ENCODE measurements at places on chromosomes 5 and 9.

DNA sequence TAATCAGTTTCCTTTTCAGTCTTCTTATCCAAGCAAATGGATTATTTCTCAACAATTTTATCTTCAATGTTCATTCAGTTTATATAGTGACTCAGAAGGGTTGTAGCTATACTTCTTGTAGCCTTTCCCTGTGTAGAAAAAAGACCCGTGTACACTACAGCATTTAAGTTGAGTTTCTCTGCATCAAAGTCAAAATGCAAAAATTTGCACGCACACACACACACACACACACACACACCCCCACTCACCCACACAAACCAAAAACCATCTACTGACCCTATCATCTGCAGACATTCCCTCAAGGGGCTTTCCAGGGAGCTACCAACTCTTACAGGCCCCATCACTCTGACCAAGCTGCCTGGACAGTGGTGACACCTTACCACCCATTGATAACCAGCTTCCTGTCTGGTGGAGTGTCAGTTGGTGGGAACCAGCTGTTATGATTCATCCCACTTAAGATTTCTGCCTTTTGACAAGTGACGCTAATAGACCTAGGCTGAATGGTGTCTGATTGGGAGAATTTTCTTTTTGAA lies 12.2 kb upstream of the ELL2 start:
- no peak for DNase-seq

DNA sequence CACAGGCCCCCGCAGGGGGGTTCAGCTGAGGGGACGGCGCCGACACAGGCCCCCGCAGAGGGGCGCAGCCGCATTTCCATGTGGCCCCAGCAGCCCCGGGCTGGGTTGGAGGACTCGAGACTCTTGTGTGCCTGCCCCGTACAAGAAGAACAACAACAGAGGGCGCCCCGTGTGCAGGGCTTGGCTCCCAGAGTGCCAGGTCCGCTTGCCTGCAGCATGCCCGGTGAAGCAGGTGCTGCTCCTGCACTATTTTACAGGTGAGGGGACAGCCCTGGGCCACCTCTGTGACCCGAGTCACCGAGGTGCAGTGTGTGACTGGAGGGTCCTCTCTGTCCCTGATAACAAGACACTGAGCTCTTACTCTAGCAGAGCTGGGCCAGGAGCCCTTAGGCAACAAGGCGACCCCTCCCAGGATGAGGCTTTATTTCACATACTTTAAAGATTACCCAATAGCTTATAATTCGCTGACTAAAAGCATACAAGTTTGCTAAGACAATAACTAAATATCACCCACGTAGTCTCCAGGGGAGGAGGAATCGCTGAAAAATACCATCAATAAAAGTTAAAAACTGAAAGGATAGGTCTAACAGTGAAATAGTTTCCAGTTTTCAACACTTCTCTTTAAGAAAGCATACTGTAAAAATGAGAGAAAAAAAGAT lies 41.7 kb upstream of the SLC9A3 start:
- DNase-seq = no peak

DNA sequence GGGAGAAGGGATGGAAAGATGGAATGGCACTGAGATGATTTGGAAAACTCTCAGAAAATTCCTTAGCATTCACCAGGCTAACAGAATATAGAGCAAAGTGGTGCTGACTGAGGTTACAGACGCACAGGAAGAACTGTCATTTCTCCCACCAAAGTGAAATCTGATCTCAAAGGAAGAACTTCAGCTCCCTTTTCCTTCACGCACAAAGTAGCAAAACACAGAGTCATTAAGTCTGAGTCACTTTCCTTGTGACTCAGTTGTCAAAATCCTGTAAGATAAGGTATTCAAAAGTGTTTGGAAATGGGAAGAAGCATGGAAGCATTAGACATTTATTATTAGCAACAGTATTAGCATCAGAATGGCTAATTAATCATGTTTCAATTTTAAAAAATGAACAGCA lies 11.7 kb downstream of the MPDZ start:
- DNase-seq = no peak

DNA sequence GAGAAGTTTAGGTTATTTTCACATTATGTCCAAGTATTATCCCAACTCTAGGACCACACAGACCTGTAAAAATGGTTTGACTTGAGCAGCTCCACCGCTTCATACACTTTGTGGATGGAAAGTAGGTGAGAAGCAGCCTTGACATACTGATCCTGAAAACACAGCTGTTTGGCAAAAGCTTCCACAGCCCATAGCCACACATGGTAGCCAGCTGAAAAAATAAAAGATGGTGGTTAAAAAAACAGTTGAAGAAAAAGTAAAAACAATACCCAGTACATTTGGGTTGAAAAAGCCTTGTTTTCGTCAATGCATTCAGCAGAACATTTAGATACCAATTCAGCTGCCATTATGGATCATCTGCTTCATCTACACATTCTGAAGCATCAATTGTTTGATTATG lies 36.7 kb downstream of the GEMIN5 start:
- no peak for DNase-seq

GRCh38 chr5:102532123-102532522 lies 33.3 kb upstream of the SLCO6A1 start:
- no peak for DNase-seq

DNA sequence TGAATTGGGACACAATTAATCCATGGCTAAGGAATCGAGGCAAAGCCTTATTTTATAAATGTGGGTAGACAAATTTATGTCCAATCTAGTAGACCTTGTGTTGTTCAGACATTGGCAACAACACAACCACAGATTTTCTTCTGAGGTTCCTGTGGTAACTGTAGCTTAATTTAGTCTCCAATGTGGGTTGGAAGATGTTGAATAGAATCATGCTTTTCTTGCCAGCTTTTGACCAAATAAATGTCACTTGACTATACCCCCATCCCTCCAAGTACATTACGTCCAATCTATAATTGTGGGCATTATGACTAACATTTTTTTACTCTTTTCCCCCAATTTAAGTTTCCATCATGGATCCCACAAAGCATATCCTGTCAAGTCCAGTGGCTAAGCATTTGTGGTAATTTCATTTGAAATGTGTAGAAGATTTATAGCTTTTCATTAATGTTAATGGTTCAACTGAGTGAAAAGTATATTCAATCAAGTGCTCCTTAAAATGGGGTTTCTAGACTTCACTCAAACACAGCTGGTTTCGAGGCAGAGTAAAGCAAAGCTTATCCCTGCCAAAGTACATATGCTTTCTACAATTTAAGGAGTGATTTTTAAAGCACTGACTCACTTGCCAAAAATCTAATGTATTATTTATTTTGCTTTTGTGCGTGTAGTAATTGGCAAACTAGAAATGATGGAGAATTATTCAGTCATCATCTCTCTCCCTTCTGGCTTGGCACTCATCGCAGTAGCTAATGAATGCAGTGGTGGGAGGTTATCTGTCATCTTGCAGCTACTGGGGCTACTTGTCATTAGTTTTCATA lies 141.8 kb downstream of the FAM174A start:
- no peak for DNase-seq

DNA sequence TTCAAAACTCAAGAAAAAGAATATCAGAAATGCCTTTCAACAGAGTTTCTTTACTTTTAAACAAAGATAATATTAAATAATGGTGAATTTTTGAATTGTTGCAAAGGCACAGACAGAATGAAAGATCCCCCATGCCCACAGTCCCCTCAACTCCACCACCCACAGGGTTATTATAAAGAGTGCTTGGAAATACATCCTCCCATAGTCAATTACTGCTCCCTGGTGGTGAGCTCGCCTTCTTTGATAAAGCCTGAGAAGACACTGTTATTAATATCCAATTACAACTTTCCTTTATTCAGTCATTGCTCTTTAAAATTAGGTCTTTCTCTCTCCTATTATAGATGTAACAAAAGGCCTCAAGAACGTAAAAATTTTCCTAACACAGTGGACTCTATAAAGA lies 490.2 kb upstream of the RORB start:
- DNase-seq = no peak

- DNase-seq = peak; percentile 87
Observed at GRCh38 chr9:121744002-121744686, 92.7 kb downstream of the DAB2IP start.

DNA sequence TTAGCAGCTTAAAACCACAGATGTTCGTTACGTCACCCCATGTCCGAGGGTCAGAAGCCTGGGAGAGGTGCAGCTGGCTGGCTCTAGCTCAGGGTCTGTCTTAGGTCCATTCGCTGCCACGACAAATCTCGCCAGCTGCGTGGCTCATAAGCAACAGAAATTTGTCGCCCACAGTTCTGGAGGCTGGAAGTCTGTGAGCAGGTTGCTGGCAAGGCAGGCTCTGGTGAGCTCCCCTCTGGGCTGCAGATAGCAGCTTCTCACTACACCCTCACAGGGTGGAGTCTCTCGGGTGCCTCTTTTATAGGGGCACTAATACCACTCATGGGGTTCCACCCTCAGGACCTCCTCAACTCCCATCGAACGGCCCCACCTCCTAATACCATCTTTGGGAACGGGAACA lies 40.1 kb upstream of the FCN2 start:
- no peak for DNase-seq

- no peak for DNase-seq
Observed at GRCh38 chr5:60332244-60333004, 367.5 kb downstream of the DEPDC1B start.

GRCh38 chr9:116345817-116346216 lies 192.2 kb downstream of the PAPPA start:
- DNase-seq = no peak

- no peak for DNase-seq
Observed at GRCh38 chr5:158121678-158122077, 262.7 kb upstream of the CLINT1 start.

- DNase-seq = no peak
Observed at GRCh38 chr5:158801268-158801667, 298.4 kb downstream of the EBF1 start.

- DNase-seq = no peak
Observed at GRCh38 chr5:1755321-1755949, 44.2 kb downstream of the MRPL36 start.

GRCh38 chr5:174183701-174184100 lies 138.2 kb downstream of the NSG2 start:
- DNase-seq = no peak

DNA sequence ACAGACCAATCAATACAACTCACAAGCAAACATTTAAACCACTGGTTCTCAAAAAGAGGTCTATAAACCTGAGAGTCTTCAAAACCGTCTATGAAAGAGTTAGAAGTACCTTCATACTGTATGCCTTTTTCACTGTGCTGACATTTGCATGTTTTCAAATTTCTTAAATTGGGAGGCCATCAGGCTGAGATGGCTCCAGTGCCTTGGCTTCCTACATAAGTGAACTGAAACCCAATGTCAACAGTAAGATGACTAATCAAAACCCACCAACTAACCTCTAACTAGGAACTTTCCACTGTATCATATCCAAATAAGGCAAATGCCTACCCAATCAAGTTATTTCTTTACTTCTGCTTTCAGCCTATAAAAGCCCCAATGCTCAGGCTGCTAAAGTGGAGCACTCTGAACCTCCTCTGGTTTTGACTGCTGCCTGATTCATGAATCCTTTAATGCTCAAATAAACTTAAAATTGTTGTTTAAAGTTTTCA lies 35.1 kb downstream of the FAM13B start:
- no peak for DNase-seq

DNA sequence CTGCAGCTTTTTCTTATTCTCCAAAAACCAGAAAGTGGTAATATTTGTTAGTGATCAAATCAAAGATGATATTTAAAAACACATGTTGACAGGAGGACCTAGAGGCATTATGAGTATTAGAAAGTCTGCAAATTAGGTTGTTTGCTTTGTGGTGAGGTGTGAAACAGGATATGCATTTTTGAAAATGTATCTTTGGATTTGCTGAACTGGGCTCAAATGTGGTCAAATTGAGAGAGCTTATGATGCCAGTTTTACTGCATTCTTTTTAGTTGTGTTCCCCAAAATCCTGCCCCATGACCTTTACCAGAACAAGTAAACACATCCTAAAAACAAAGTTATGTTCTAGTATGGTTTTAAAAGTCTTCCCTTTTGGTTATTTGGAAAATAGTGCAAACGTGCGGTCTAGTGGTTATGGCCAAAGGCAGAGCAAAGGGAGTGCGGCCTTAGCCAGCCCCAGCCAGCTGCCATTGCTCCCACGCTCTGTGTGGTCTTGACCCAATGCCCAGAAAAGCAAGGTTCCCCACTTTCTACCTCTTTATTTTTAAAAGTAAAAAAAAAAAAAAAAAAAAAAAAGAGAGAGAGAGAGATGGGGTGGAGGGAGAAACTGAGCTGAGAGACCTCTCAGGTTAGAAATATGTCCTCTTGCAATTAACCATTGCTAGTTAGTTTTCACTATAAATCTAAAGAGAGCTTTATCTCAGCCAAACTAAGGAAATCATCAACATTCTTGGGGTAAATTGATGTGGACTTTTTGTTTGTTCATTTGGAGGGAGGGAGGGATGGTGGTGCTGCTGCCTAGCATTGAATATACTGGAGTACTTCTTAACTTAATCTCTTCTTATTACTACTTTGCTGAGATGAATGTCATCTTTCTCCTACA lies 176.6 kb downstream of the ARHGAP26 start:
- DNase-seq = no peak

- DNase-seq = peak; percentile 54
Observed at GRCh38 chr5:40446910-40447309, 232.8 kb upstream of the PTGER4 start.

GRCh38 chr5:137142764-137143605 lies 356.1 kb downstream of the SPOCK1 start:
- no peak for DNase-seq

- DNase-seq = no peak
Observed at GRCh38 chr5:166058660-166059059, 2232.8 kb upstream of the WWC1 start.

GRCh38 chr5:31645420-31646081 lies 6.6 kb downstream of the PDZD2 start:
- no peak for DNase-seq

- no peak for DNase-seq
Observed at GRCh38 chr5:132183723-132184122, 43.9 kb downstream of the P4HA2 start.

GRCh38 chr5:159451197-159452052 lies 121.1 kb upstream of the IL12B start:
- no peak for DNase-seq

GRCh38 chr9:107336718-107337360 lies 53.8 kb downstream of the RAD23B start:
- no peak for DNase-seq

DNA sequence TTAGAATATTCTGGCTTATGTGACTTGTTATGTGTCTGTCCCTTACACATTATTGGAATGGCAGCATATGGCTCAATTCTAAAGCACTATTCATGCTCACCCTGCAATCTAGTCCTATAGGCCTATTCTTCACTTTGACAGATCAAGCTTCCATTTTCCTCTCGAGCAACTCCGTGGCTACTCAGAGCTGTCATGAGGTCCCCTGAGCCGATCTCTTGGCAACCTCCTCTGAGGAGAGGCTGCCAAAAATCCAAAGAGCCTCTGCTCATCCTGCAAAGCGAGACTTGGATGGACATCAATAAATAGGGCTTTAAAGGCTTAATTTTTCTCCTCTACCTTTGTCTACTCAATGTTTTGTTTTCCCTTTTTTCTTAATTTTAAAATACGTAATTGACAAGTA lies 163.8 kb downstream of the GABRB2 start:
- DNase-seq = no peak

DNA sequence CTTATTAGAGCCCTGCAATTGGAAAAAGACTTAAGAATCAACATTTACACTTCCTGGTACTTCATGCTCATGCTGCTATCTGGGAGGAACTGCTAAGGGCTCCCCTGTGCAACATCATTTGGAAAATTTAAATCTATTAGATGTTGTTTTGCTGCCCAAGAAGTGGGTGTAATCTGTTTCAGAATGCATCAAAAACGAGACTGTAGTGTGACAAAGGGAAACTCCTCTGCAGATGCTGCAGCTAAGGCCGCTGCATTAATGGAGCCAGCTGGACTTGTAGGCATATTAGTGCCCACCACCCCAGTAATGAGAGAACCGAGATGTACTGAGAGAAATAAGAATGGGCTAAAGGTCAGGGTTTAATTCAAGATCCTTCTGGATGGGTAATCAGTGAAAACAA lies 11.1 kb upstream of the PAIP1 start:
- DNase-seq = no peak
